RPMI7951 (cell line): ENCODE measurements at places on chromosomes 11 and 22. TPM values are rescaled to one million over a fixed set of nuclear protein-coding genes. Genes with fewer than 3 reads are reported as not detected.
A peak's percentile ranks its signal among the peaks of the same experiment; 100 is the strongest.

Gene OR2AT4
- total RNA-seq: not detected in 2 replicates

- peak; percentile 60 for DNase-seq
These were observed 2.7 kb downstream of the ST3GAL4 start for GRCh38 chr11:126357969-126358762.

DNA sequence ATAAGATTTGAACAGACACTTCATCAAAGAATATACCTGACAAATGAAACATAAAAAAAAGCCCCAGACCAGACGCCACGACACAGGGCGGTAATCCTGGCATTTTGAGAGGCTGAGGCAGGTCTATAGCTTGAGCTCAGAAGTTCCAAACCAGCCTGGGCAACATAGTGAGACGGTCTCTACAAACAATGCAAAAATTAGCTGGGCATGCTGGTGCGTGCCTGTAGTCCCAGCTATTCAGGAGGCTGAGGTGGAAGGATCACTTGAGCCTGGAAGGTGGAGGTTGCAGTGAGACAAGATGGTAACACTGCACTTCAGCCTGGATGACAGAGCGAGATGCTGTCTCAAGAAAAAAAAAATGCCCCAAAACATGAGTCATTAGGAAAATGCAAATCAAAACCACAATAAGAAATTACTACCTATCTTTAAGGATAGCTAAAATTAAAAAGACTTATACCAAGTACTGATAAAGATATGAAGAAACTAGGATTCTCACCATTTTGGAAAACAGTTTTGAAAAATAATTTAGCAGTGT, 91.7 kb upstream of the GRAMD1B start:
- DNase-seq: no peak

Gene IL18
- not detected in 2 replicates for total RNA-seq

DNA sequence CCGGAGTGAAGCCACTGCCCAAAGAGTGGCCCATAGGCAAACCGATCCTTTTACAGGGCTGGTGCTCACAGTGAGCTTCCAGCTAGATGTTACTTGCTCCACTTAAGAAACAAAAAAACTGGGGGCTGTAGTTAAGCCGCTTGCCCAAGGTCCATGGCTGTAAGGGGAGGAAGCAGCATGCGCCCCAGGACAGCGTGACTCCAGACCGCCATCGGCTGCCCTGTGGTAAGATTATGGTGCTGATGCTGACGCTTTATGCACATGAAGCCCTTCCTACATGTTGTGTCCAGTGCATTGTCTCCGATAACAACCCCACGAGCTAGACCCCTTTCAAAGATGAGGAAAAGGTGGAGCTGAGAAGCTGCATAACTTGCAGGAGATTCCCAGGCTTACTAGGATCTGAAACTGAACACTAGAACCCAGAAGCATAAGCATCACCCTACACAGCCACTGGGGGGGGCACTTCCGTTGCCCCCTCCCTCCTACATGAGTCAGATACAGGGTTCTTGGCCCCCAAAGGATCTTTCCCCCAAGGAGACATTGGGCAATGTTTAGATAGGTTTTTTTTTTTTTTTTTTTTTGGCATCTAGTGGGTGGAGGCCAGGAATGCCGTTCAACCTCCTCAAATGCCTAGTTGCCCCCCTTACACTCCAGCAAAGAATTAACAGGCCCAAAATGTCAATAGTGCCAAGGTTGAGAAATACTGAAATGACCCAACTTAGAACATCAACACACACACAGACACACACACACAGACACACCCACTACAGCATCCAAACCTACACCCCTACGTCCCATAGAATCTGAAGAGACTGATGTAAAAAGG, 53.9 kb downstream of the MN1 start:
- no peak for DNase-seq

- DNase-seq: no peak
These were observed 24.0 kb upstream of the ABTB2 start for GRCh38 chr11:34381775-34382174.

- peak; percentile 23 for DNase-seq
These were observed 615.4 kb upstream of the B3GAT1 start for GRCh38 chr11:135027461-135027860.

Gene SHISAL1
- 1.6 and 2.1 TPM in 2 replicates for total RNA-seq

GRCh38 chr11:8987446-8987845, 16.4 kb downstream of the NRIP3 start:
- no peak for DNase-seq

GRCh38 chr11:130646881-130647280, 198.4 kb downstream of the ADAMTS15 start:
- no peak for DNase-seq

- DNase-seq: no peak
These were observed 43.3 kb downstream of the NOX4 start for GRCh38 chr11:89447845-89448244.

Gene ZP1
- 3.7 and 4.6 TPM in 2 replicates for total RNA-seq

Gene CABP4
- total RNA-seq: not detected in 2 replicates

DNA sequence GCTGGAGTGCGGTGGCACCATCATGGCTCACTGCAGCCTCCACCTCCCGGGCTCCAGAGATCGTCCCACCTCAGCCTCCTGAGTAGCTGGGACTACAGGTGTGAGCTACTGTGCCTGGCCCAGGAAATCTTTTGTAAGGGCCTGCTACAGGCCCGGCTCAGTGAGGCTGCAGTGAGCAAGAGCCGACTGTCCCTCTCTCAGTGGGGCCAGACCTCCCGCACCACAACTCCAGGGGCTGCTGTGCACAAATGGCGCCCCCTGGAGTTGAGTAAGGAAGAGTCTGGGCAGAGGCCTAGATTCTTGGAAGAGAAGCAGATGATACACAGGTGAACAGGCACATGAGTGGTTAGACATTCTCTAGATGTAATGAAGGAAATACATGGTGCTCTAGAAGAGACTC, 7.0 kb downstream of the SERHL2 start:
- DNase-seq: no peak

Gene APOL3
- 11.1 and 14.1 TPM in 2 replicates for total RNA-seq

DNA sequence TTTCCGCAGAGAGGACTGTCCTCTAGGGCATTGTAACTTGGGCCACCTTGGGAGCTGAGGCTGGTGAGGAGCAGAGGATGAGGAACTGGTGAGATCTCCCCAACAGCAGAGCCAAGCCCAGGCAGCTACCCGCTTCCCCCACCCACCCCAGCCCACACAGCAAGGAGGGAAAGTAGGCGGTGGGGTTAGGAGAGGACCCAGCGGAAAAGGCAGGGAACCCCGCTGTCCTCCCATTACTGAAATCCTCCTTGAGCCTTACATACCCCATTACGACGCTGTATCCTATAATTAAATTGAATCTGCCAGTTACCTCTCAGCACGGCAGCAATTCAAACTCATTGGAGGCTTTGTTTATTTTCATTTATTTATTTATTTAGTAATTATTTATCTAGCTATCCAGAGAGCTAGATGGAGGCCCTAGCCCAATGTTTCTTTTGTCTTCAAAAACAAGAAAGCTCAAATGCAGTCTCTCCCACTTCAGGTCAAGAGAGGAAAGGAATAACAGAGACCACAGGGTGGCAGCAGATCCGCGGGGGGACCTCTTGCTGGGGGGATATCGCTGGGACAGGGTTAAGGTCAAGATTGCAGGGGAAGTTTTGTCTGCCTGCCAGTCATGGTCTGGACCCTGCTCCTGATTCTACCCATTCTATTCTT, 218.0 kb downstream of the ST3GAL4 start:
- no peak for DNase-seq

- peak; percentile 76 for DNase-seq
These were observed 133.7 kb upstream of the NARS2 start for GRCh38 chr11:78708388-78708787.

Gene ELFN2
- total RNA-seq: under 0.01 TPM in 1 of 2 replicates, not detected in the other

DNA sequence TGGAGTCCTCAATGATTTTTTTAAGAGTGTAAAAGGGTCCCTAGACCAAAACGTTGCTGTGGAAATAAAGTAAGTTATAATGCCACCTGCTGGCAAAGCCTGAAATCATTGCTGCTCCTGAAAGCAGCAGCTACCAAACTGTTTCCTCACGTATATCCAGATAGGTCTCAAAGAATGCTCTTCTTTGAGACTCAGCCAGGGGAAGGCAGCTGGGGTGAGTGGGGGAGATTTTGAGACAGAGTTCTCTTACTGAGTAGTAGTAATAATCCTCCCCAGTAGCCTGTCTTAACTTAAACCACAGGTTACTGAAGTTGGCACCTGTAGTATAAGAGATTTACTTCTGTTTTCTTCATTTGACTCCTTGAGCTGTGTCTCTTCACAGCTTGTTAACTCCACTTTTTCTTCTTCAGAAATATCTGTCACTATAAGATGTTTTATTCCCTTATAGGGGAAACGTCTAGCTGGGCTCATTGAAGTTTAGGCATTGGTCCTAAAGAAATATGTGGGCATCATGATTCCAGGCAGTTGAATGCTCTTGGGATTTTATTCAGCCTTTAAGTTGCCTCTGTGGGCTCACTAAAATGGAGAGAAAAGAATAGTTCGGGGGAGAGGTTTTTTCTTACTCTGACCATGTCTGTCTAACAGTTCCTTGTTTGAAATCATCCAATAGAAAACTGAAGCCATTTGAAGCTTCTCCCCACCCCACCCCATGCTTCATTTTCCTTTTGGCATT, 77.9 kb downstream of the BTBD10 start:
- DNase-seq: peak; percentile 42

DNA sequence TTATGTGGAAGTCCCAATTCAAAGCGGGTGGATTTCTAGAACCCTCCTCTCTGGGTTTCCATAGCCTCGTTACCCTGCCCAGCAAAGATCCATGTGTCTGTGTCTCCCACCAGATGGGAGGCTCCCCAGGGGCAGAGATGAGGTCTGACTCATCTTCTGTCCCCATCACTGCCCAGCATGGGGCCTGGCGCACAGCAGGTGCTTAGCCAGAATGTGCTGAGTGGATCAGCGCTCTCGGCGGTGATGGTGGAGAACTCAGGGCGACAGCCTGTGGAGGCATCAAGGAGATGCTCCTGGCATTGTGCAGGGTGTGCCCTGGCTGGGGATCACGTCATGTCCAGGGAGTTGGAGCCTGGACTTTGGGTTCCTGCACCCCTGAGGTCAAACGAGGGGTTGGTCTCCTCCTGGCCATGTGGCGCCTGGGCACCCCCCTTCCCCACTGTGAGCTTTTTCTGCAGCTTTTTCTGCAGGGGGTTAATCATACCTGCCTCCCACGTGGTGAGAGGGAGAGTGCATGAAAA, 46.1 kb upstream of the RFPL3 start:
- DNase-seq: no peak

GRCh38 chr22:20111045-20111688, 4.7 kb upstream of the RANBP1 start:
- DNase-seq: no peak

Gene GLYATL1
- total RNA-seq: 1.1 and 1.3 TPM in 2 replicates
